ENCODE measurements at places on chromosomes 13 and 19.

- no peak for DNase-seq
These were observed 9.4 kb downstream of the SCGB2B2 start for GRCh38 chr19:34667349-34668076.

GRCh38 chr19:40420451-40420765 lies 5.4 kb downstream of the SERTAD1 start:
- no peak for DNase-seq

- no peak for DNase-seq
These were observed 42.0 kb downstream of the DCLK1 start for GRCh38 chr13:36089130-36089647.

DNA sequence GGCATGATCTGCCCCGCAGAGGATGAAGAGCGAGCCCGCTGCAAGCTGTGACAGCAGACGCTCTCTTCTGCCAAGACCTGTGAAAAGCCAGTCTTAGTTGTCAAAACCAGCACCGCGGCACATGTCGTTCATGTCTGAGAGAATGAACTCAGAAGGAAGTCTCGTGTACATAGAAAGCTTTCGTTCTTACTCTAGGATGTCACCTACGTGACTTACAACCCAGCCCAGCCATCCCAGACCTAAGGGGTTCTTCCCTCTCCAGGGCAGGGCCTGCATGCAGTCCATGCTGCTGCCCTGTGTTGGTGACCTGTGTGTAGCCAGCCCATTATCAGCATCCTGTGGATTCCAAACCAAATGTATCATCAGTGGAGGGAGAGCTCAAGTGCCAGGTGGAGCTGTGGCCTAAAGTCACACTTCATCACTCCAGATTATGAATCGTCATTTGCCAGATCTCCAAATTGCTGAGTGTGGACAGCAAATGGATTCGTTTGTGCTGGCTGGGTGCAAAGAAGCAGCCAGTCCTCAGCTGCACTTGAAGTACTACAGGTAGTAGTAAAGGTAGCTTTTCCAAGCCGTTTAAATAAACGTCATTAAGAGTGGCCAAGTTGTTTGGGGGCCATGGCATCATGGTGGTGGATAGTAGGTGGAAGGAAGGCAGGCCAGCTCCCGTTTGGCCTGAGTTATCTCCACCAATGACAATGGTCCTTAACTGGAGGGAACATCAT lies 73.9 kb upstream of the GPR183 start:
- DNase-seq = peak; percentile 63

GRCh38 chr19:41521931-41522555 lies 53.9 kb upstream of the CEACAM21 start:
- no peak for DNase-seq

DNA sequence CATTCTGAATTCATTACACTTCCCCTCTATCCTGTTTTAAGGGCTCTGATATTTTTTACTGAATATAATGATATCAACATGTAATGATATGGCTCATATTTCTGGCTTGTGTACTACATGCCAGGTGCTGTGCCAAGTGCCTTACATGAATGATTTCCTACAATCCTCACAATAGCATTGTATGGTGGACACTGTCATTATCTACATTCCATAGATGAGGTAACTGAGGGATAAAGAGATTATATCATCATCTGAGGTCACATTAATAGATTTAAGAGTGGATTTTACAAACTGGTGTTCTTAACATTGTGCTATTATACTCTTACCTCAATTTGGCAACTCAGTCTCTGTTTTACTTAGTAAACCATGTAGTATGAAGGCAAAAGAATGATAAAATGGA lies 502.0 kb downstream of the LIG4 start:
- DNase-seq = no peak

GRCh38 chr19:47848823-47849473 lies 10.1 kb upstream of the TPRX2 start:
- no peak for DNase-seq

- DNase-seq = no peak
These were observed 12.3 kb downstream of the ZNF460 start for GRCh38 chr19:57292547-57292946.

DNA sequence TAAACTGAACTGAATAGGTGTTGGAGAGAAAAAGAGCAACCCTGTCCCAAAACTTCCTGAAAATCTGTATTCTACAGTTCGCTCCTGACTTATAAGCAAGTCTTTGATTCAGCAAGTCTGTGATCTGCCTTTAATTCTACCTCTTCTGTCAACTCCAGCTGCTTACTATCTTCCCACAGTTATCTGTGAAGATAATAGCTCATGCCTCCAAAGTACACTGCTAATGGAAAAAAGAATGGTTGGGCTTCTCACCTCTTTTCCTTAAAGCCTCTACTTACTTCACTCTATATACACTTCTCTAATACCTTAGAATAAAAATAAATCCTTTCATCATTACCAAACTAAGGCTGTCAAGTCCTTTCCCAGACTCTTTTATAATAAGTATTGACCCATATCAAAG lies 391.5 kb upstream of the MIR17HG start:
- no peak for DNase-seq

DNA sequence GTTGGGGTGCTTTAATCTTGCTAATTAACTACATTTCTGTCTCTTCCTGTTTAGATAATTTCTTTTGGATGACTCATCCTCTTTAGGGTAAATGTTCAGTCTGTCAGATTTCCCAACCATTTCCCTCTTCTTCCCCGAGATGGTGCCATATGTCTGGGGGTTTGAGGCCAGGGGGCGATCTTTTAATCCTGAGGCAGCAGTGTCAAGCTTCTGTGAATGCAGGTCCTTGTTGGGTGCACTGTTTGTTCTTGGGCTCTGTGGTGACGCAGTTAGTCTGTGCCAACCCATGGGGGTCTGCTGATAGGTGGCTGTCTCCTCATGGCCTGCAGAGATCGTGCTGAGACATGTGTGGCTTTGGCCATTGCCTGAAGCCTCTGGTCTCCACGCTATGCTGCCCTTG lies 420.4 kb downstream of the NDFIP2 start:
- no peak for DNase-seq

DNA sequence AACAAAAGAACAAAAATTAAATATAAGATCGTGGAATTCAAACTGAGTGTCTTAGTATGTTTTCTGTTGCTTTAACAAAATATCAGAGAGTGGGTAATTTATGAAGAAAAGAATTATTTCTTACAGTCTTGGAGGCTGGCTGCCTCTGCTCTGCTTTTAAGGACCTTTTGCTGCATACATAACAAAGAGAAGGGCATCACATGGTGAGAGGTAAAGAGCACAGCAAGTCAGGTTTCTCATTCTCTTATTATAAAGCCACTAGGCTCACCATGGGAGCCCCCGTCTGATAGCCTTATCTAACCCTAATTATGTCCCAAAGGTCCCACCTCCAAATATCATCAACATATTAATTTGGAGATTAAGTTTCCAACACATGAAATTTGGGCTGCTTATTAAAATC lies 231.3 kb downstream of the SLITRK6 start:
- DNase-seq = no peak

- DNase-seq = no peak
These were observed 15.8 kb downstream of the ADPRHL1 start for GRCh38 chr13:113437408-113438010.

DNA sequence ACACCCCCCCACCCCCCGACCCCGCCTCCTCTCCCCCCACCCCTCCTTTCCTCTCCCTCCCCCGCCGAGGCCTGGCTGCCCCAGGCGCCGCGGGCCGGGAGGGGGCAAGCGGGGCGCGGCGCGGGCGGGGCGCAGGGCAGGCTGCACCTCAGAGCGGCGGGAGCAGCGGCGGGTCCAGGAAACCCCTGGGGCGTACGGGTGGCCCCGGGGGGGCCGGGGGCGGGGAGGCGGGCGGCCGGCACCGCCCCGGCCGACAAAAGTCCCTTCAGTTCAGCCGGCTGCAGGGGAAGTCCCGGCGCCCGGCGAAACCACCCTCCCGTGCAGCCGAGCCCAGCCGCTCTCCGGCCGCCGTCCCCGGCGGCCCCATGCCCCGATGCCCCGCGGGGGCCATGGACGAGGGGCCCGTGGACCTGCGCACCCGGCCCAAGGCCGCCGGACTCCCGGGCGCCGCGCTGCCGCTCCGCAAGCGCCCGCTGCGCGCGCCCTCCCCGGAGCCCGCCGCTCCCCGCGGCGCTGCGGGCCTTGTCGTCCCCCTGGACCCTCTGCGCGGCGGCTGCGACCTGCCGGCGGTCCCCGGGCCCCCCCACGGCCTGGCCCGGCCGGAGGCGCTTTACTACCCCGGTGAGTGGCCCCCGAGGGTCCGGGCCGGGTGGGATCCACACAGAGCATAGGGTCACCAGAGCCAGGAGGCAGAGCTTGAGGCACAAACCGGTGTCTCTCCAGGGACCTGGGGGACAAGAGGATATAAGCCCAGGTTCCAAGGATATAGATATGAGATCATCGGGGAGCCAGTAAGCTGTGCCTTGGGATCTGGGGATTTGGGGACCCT lies at the start of gene BCL3:
Gene BCL3, plus strand, starts transcription at position 283 of the 829 bp plus-strand sequence. Its CDS starts 83 bp downstream, at position 366.
- peak; percentile 52 for DNase-seq

All from activated T-cell treated with anti-CD3 and anti-CD28 coated beads for 24 hours (primary cell).